Activated CD8-positive, alpha-beta memory T cell treated with anti-CD3 and anti-CD28 coated beads for 48 hours (primary cell): ENCODE measurements at places on chromosomes 7 and 10.

- no peak for DNase-seq
Observed at GRCh38 chr10:5534051-5534821, 9.5 kb downstream of the CALML3 start.

GRCh38 chr7:39280337-39280736 is 285.9 kb upstream of the YAE1 start:
- DNase-seq = no peak

- DNase-seq = no peak
Observed at GRCh38 chr10:51034769-51035168, 39.5 kb upstream of the PRKG1 start.

- no peak for DNase-seq
Observed at GRCh38 chr10:87659571-87660483, at the start of gene PAPSS2. TSS of gene PAPSS2 (plus strand) at chr10:87659878. CDS start at chr10:87659982, 104 bp downstream.

- no peak for DNase-seq
Observed at GRCh38 chr10:96370584-96371157, 11.9 kb upstream of the OPALIN start.

- DNase-seq = no peak
Observed at GRCh38 chr7:55100544-55101327, 81.9 kb downstream of the EGFR start.

DNA sequence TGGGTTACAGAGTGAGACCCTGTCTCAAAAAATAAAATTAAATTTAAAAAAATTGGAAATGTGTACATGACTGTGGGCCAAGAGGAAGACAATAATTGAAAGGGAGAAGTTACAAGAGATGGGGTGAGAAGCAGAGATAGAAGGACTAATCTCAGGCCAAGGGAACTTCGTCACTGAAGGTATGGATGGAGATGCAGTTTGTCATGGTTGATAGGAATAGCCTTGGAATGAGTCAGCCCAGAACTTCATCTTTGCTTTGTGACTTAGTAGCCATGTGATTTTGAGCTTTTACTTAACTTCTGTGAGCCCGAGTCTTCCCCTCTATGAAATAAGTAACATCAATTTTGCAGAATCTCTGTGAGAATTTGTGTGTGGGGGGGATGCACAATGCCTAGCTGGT is 6.5 kb upstream of the PODXL start:
- DNase-seq = no peak

DNA sequence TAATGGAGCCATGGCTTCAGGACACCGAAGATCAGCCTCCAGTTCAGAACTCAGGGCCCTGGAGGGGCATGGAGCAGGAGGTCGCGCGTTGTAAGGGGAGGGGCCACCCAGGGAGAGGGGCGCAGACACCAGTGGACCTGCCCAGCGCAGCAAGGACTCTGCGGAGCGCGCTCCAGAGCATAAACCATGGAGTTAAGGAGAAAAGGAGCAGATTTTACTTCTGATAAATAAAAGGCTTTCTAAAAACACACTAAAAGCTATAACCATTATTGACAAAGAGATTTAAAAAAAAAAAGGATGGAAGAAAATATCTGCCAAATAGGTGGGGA is 10.5 kb downstream of the CALY start:
- DNase-seq = no peak

DNA sequence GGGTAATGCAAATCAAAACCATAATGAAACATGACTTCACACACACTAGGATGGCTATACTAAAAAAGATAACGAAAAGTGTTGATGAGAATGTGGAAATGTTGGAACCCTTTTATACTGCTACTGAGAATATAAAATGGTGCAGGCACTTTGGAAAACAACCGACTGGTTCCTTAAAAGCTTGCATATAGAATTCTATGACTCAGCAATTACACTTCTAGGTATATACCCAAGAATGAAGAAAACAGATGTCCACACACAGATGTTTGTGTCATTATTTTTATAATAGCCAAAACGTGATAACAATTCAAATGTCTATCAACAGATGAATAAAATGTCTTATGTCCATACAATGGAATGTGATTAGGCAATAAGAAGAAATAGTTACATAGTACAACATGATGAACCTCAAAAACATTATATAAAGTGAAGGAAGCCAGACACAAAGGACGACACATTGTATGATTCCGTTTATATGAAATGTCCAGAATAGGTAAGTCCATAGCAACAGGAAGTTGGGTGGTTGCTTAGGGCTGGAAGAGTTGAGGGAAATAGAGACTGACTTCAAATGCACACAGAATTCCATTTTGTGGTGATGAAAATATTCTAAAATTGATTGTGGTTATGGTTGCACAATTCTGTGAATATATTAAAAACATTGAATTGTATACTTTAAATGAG is 148.3 kb upstream of the PHYHIPL start:
- DNase-seq = no peak

- DNase-seq = no peak
Observed at GRCh38 chr10:25839683-25840082, 94.3 kb upstream of the MYO3A start.

GRCh38 chr10:132812520-132812919 is 26.6 kb upstream of the NKX6-2 start:
- no peak for DNase-seq

- DNase-seq = no peak
Observed at GRCh38 chr10:89900554-89900953, 199.2 kb downstream of the KIF20B start.

- no peak for DNase-seq
Observed at GRCh38 chr7:132536654-132537395, 39.4 kb downstream of the PLXNA4 start.

GRCh38 chr7:75966190-75966961 is 28.0 kb downstream of the TMEM120A start:
- DNase-seq = no peak

GRCh38 chr7:111958431-111958830 is 247.8 kb downstream of the DOCK4 start:
- no peak for DNase-seq

- no peak for DNase-seq
Observed at GRCh38 chr10:93652857-93653256, 40.5 kb downstream of the PDE6C start.

GRCh38 chr7:95871075-95871848 is 98.9 kb downstream of the DYNC1I1 start:
- DNase-seq = no peak

- DNase-seq = no peak
Observed at GRCh38 chr7:120064565-120064964, 208.4 kb upstream of the KCND2 start.

GRCh38 chr10:24722131-24722675 is 1.5 kb downstream of the ARHGAP21 start:
- no peak for DNase-seq

DNA sequence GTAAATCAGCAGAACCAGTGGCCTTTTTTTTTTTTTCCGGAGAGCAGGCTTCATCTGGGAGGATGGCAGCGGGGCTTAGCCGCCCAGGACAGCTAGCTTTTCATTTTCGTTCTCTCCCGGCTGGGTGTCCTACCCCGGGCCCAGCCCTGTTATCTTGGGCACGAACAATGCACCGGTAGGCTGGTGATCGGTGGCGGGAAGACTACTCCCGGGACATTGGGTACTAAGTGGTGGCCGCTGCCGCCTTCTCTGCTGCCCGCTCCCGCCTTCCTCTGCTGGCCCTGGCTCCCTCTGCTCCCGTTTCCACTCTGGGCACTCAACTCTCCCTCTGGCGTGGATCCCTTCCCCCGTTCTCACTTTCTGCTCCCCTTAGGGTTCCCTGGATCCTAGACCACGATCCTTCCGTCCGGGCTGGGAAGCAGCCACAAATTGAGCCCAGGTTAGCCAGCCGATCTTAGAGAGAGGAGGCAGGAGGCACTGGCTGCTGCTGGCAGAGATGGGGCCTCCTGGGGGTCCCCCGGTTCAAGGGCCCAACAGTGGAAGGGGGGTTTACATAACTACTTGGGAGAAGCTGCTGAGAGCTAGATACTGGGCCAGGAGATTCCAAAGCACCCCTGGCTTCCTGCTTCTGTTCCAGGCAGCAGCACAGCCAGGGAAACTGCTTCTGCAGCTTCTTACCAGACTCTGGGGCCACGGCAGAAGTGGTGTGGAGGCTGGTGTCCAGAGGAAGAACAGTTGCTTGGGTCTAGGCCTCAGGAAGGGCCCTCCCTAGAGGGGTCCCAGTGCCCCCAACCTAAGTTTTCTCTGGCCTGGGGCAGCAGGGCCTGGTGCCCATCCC is 1.8 kb downstream of the TLX1 start:
- DNase-seq = no peak

DNA sequence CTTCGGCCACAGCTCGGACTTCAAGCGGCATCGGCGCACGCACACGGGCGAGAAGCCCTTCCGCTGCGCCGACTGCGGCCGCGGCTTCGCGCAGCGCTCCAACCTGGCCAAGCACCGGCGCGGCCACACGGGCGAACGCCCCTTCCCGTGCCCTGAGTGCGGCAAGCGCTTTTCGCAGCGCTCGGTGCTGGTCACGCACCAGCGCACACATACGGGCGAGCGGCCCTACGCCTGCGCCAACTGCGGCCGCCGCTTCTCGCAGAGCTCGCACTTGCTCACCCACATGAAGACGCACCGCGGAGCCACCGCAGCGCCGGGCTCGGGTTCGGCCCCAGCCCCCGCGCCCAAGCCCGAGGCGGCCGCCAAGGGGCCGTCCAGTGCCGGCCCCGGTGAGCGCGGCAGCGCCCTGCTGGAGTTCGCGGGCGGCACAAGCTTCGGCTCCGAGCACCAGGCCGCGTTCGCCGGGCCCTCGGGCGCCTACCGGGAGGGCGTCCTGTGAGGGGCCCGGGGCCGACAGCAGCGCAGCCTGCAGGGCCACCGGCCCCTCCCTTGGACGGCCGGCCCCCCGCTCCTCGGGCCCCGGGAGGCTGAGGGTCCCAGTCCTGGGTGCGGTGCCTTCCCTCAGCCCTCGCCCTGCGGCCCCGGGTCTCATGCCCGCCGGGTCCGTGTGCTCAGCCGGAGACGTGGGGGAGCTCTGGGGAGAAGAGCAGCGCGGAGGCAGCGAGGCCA is 17.2 kb downstream of the ZNF316 start:
- no peak for DNase-seq

DNA sequence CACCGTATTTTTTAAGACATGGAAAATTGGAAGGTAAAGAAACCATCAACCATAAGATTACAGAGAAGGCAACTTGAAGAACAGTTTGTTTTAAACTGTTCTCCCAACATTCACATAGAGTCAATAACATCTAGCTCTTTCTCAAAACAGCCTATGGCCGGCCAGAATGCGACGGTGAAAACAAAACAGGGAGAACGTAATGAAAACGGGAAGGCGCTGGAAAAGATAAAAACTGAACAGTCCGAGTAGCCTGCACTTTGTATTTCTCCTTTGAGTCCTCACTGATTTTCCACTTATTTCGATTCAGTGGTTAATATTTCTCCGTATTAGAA is 637 bp downstream of the MICU1 start:
- no peak for DNase-seq

- DNase-seq = no peak
Observed at GRCh38 chr10:49369216-49370162, 26.4 kb downstream of the DRGX start.

DNA sequence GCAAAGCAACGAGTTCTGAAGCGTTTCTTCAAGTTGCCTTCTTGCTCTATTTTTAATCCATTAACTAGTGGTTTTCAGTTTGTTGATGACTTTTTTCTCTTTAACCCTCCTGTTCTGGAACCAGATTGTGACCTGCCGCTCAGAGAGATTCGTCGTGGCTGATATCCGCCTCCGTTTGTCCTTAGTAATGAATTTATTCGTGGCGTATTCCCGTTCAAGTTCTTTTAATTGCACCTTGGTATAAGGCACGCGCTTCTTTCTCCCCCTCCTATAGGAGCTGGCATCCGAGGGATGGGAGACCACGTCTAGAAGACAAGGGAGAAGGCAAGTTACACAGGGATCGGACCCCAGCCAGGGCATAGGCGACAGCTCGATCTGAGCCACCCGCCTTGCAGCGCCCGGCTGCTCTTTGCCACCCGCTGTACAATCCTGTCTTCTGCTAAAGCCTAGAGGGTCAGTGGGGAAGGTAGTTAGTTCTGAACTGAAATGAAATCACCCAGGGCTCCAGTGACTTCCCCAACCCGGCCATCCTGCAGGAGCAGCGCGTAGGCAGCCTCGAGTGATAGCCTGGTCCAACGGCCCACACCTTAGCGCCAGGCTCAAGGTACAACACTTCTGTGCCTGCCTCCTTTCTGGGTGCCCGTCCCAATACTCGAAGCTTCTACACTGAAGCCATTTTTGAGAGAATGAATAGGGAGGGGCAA is 1.6 kb downstream of the HOXA13 start:
- DNase-seq = no peak

DNA sequence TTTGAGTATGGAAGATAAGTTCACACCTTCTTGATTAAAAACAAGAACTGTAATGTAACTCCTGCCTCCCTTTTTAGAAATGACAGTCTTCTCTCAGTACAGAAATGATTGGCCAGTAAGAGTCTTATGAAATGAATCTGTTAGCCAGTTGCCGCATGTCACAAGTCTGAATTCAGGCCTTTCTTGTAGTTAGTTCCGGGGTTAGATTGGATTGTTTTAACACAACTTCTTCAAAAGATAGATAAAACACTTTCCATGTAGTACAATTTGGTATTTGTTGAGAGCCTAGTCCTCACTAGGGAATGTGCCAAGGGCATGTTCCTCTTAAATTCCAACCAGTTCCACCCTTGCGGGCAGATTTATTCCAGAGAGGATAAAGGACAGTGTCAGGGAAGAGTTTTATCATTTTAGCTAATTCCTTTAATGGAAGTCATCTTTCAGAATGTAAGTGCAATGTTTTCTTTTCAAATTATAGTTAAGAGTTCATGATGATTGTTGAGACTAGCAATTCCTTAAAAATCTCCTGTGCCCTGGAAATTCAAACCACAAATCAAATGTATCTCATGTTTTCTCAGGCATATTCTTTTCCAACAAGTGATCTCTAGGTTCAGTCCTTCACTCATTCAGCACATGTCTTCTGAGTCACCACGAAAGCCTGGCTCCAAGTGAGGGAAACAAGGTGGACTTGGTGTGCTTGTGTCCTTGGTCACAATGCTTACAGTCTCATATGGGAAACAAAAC is 4.1 kb downstream of the FHIP2A start:
- no peak for DNase-seq

DNA sequence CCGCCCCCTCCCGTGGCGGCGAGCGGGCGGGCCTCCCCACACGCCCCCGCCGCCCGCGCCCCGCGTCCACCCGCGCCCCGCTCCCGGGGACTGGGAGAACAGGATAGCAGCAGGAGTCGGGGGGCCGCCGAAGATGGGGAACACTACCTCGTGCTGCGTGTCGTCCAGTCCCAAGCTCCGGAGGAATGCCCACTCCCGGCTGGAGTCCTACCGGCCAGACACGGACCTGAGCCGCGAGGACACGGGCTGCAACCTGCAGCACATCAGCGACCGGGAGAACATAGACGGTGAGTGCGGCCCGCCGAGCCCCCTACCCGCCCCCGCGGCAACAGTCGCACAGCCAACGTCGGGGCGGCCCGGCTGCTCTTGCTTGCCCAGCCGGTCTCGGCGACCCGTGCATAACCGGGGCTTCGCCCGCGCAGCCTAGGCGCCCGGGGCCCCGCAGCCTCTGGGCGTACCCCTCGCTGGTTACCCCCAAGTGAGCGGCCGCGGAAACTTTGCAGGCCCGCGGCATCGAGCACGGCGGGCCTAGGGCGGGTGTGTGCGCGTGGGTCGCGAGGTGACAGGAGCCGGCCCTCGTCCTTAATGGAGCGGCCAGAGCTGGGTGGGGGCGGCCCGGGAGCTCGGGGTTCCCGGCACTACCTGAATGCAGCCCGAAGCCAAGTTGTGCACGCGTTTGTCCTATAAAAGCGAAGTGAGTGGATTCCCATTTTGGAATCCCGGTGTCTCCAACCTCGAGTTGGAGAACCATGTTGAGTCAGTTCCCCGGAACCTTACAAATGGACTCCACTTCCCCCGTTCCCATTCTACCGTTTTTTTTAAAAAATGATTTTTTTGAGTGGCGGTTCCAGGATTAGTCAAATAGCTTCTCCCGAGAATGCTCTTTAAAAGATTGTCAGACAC is 863 bp downstream of the CCNY start:
- peak; percentile 43 for DNase-seq
